ENCODE measurements at places on chromosomes 7 and 10.

DNA sequence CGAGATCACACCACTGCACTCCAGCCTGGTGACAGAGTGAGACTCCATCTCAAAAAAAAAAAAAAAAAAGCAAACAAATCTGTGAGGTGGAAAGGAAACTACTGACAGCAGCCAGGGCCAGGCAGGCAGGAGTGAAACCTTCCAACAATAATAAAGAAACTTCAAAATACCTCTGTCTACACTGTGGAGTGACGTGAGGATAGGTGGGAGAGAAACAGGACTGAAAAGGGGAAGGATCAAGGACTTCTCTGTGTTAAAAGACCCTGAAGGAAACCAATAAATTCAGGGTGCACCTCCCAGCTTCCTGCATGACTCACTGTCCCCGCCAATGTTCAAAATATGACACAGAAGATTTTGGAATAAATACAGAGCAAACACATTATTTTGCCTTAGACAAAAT, 82.9 kb downstream of the KIAA1549 start:
- DNase-seq: no peak

- peak; percentile 58 for DNase-seq
Observed at GRCh38 chr10:93073539-93074146, at the start of gene CYP26A1. Gene CYP26A1 (plus strand): TSS chr10:93073893. CDS start chr10:93073935, 42 bp downstream.

GRCh38 chr10:102453502-102453901, 2.2 kb upstream of the C10orf95 start:
- DNase-seq: no peak

- DNase-seq: no peak
Observed at GRCh38 chr10:10141782-10142382, 875.8 kb upstream of the CELF2 start.

DNA sequence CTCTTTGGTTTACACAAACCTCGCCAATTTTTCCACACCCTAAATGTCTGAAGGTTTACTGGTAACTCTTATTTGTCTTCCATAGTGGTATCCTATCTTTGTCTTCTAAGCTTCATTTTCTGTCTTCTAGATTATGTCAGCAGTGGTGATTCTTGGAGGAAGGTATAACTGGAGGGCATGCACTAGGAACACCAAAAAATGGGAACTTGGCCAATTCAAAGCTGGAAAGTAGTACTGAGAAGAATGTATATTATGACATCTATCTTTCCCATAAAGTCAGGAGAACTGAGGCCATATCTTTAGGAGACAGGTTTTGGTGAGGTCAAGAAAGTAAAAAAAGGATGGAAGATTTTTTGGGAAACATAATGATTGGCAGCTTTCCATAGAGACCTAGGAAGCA, 113.3 kb downstream of the CPEB3 start:
- DNase-seq: no peak

- no peak for DNase-seq
Observed at GRCh38 chr10:17147884-17148489, 18.4 kb upstream of the CUBN start.

DNA sequence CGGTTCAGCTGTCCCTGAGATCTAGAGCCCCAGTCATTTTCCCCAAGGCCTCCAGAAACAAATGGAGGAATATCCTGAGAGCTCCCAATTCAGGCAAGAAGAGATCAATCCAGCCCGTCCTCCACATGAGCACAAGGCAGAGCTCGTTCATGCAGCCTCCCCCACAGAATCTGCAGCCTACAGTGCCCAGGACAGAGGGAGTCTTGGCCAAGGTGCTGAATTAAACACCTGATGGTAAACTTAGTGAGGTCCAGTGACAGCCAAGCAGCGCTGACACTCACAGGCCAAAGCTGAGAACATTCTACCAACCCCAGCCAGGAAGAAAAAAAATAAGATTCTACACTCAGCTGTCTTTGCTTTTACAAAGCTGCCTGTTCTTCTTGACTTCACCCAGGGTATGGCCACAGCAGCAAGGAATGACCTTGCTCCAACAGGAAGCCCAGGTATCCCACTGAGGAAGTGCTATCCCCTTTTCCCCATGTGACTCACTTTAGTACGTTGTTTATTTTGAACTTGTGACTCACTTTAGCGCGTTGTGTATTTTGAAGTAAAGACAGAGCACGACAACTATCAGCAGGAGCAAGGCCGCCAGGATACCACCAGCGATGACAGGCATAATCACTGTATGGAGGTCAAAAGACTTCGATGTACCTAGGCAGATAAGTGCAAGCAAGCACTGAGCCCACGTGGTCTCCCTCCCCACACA, 4.4 kb upstream of the CUZD1 start:
- DNase-seq: no peak

DNA sequence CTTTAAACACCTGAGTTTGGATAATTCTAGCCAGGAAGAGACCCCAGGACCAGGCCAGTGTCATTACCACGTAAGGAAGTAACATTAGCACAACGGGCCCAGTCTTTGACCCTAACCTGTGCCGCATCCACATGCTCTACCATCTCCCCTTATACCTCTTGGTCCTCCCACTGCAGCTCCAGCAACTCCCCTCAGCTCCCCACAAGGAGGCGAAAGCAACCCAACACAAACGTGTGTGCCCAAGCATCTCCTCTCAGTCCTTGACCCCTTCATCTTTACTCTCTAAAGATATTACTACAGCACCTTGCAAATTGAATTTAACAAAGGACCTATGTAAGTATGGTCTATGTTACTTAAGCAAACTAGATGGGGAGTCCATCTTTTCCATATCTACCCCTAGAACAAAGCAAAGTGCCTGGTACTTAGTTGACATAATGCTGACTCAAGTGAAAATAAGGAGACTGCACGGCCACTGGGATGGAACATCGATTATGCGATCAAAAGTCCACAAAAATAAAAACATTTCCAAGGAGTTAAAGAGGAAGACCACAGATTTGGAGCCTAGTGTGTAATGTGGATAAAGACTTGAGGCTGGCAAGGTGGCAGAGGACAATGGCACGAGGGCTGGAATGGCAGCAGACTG, 147.7 kb downstream of the JAZF1 start:
- no peak for DNase-seq

- DNase-seq: peak; percentile 49
Observed at GRCh38 chr10:17430647-17431355, 23.6 kb downstream of the ST8SIA6 start.

- no peak for DNase-seq
Observed at GRCh38 chr10:101550965-101551364, 37.1 kb downstream of the POLL start.

DNA sequence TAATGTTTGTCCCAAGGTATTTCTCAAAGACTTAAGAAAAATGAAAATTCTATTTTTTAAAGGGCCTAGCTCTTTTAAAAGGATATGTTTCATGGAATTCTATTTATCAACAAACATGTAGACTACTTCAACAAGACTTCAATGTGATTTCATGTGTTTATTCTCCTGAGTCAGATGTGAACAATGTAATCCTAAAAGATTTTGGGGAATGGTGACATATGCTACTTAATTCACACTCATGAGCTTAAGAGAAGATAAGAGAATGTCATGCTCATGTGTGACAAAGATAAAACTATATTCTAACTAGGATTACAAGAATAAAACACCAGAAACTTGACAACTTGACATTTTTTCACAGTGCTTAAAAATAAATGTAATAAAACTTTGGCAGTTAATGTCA, 127.5 kb downstream of the TES start:
- DNase-seq: no peak

DNA sequence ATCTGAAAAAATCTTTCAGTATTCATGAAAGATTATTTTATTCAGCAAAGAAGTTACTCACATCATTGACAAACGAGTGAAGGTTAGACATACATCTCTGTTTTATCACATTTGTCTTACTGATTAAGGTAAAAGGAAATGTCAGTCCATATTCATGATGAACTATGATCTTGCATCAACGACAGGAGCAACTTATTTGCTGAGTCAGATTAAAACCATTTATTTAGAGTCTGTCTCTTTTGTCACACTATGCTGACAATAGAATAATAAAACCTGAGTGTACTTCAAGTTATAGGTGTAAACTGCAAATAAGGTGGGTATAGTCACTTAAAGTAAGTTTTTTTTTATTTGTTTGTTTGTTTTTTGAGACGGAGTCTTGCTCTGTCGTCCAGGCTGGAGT, 216.5 kb upstream of the SEMA3C start:
- DNase-seq: no peak

DNA sequence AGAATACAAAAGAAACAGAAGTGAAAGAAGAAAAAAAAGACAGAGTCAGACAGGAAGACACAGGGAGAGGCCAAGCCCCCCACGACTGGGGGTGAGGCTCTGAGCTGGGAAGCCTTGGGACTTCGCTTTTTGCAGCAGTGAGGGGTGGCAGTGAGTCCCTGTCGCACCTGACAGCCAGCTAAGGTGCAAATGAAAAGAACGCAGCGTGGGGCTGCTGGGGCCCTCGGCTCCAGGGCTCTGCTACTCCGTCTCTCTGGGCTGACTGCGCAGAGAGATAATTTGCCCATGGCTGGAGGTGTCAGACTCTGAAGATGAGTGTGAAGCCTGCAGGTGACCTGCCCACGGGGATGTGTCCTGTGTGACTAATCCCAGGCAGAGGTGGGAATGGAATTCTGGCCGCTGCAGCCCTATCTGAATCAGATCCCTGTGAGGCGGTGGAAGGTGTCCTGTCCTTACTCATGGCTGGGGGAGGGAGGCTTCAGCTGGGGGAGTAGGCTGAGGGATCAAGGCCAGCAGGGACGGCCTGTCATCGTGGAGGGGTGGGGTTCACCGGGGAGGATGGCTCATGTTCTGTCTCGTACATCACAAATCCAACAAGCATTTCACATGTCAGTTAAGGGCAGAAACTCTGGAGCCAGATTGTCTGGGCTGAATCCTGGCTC, 96.4 kb downstream of the SLIT1 start:
- no peak for DNase-seq

GRCh38 chr10:85642421-85643170, 724.0 kb downstream of the GRID1 start:
- no peak for DNase-seq

GRCh38 chr7:155221547-155221946, 76.1 kb upstream of the INSIG1 start:
- DNase-seq: no peak

DNA sequence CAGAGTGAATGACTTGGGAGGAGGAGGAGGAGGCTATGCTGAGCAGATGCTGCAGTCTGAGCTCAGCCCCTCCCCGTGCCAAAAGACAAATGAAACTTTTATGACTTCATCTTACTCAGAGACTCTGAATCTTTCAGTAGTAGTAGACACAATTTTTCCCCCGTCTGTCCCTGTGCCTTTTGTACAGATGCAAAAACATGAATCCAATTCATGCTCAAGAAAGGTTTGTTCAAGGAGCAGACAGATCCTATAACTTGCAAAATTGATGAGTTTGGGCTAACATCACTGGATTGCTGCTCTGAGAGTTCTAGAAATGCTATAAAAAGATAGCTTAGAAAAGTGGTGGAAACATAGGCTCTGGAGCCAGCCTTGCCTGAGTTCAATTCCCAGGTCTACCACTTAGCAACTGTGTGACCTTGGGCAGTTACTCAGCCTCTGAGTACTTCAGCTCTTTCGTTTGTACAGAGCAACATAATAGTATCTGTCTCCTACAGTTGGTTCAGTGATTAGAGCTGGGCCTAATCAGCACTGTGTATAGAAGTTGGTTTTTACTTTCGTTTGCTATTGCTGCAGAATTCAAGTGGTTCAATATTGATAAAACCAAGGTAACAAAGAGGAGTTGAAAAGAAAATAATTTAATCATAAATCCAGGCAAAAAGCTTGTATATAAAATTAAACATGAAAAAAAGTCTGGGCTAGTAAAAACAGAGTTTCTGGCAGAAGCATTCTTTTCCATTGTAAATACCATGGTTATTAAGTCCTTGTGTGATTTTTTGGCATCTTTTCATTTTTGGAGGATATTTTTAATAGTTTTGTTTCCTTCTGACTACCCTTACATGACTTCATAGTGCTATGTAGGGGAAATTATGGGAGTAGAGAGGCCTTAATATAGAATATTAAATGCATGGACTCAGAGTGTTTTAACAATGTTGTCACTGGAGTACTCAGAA, 174.2 kb upstream of the ZNF32 start:
- DNase-seq: no peak

DNA sequence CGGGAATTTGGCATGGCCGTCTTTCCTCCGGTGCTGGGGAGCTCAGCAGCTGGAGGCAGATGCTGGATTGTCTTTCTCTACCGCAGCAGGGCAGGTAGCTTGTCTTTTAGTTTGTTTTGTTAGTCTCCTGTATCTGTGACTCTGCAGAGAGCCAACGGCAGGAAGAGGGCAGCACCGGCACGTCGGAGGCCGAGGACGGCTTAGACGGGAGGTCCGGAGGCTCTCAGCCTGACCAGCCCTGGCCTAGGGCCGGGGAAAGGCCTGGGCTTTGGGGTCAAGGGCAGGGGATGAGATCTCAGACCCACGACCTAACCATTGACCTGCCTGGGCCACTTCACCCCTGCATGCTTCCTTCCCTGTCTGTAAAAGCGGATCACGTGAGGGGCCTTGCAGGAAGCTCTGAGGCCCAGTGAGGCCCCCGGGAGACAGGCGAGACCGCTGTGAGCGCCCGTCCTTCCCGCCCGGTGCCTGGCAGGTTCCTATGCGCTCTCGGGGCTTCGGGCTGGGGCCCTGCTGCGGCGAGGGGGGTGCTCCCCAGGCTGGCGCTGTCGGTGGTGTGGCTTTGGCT, 72.7 kb downstream of the LHPP start:
- no peak for DNase-seq

DNA sequence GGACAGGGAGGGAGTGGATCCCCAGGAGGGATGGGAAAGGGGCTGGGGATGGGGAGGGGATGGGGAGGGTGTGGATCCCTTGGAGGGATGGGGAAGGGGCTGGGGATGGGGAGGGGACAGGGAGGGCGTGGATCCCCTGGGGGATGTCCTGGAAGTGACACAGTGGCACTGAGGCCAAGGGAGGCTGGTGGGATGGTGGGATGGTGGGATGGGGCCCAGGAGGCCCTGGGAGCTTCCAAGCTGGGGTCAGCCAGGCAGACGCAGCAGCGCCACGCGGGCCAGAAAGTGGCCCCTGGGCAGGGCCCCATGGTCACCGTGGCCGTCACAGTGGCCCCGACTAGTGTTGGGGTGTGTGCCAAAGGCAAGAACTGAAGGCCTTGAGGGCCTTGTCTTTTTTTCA, 67.8 kb downstream of the INPP5A start:
- DNase-seq: no peak

- no peak for DNase-seq
Observed at GRCh38 chr10:108203905-108204527, 1039.5 kb upstream of the SORCS1 start.

DNA sequence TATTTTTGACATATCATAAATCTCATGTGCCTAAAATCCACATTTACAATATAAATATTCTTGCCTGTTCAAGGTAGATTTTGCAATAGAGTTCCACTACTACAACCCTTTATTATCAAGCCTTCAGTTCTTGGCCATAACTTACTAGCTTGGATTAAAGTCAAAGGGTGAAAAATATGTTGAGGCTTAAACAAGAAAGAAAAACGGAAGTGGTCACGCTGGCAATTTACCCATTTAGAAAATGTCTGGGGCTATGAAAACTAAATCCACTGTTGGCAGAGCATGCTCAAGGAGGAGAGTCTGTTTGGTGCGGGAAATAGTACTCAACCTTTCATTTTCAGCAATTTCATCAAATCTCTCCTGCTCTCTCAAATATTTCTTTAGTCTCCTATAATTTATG, 209.8 kb upstream of the RHOBTB1 start:
- DNase-seq: no peak
